ENCODE measurements at places on chromosomes 2 and 18.

GRCh38 chr2:107376909-107377308 is 449.8 kb upstream of the RGPD4 start:
- DNase-seq: no peak

GRCh38 chr18:44467718-44468117 is 213.0 kb upstream of the SETBP1 start:
- DNase-seq: no peak

- DNase-seq: no peak
Measured at GRCh38 chr2:144030791-144031190, 489.1 kb downstream of the ZEB2 start.

DNA sequence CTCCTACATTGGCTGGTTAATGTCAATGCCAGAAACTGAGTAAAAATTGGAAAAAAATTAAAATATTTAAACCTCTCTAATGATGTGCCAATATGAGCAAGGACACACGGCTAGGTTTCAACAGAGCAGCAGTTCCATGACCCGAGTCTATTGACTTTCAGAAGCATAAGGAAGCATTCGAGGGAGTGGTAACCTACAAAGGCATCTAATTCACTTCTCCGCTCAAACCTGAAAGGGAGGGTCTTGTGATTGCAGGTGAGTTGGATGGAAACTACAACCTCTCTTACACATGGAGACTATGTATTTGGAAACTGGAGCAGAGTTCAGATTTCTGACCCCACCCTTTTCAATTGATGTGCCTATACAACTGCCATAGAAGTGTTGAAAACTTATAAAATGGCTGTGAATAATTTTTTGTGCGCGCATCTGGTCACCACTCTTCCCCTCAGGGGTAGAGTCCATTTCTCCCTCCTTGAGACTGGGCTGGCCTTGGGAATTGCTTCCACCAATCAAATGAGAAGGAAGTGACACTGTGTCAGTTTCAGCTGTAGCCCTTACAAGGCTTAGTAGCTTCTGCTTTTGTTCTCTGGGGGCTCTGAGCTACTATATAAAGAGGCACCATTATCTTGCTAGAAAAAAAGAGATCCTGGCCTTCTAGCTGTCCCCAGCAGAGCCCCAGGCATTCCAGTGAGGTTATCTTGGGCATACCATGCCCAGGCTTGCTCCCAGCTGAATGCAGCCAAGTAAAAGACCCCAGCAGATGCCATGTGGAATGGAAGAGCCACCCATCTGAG is 278.0 kb downstream of the EPHA4 start:
- DNase-seq: no peak

- DNase-seq: no peak
Measured at GRCh38 chr2:15811367-15811766, 129.0 kb upstream of the MYCN start.

DNA sequence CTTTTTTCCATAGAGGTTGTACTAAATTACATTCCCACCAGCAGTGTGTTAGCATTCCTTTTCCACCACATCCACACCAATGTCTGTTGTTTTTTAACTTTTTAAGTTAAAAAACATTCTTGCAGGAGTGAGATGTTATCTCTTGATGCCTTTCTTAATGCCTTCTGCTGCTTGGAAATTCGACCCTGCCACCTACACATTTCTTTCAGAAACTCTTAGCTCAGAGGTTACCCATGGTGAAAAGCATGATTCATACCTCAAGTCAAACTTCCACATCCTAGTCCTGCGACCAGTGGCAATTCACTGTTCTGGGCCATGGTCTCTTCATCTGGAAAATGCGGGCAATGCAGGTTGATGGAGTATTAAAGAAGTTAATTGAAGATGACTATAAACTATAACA is 12.7 kb upstream of the HNMT start:
- no peak for DNase-seq

DNA sequence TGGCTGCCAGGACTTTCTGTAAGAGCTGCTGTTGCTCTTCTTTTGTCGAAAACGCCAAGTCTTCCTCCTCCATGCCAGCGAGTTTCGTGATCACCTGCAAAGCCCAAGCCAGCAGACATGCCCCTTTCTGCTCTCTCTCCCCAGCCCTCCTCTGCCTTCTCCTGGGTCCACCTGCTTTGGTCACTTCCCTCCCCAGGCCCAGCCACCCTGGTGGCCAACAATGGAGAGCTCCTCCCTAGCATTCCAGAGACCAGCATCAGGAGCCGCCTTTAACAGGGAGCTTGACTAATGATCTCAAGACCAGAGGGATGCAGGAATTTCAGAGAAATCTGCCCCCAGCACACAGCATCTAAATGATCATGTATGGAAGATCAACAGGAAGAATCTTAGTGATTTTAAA is 34.6 kb downstream of the ERCC3 start:
- DNase-seq: no peak

GRCh38 chr2:68387408-68388350 is 22.6 kb downstream of the PLEK start:
- peak; percentile 18 for DNase-seq

- no peak for DNase-seq
Measured at GRCh38 chr2:1854729-1855547, 110.6 kb upstream of the PXDN start.

DNA sequence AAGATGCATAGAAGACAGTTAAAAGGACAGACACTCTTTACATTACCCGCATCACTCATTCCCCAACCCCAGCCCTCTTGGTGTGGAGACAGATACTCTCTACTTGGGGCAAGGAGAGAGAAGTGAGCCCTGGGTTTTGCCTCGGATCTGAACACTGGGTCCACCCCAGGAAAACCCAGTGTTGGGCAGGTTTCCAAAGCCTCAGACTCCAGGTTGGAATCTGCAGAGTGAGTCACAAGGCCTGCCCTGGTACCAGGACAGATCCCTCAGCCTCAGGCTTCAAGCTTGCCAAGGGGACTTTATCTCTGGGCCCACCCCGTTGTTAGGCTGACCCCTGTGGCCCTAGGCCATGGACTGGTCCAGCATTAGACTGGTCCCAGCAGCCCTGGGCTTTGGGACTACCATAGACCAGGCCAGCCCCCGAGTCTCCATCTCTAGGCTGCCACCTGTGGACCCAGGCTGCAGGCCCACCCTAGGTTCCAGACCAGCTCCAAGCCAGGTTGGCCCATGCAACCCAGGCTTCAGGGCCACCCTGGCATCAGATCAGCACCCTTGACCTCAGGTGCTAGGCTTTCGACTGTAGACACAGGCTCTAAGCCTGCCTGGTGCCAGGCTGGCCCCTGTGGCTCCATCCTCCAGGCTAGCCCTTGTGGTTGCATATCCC is 112.8 kb downstream of the GULP1 start:
- no peak for DNase-seq

DNA sequence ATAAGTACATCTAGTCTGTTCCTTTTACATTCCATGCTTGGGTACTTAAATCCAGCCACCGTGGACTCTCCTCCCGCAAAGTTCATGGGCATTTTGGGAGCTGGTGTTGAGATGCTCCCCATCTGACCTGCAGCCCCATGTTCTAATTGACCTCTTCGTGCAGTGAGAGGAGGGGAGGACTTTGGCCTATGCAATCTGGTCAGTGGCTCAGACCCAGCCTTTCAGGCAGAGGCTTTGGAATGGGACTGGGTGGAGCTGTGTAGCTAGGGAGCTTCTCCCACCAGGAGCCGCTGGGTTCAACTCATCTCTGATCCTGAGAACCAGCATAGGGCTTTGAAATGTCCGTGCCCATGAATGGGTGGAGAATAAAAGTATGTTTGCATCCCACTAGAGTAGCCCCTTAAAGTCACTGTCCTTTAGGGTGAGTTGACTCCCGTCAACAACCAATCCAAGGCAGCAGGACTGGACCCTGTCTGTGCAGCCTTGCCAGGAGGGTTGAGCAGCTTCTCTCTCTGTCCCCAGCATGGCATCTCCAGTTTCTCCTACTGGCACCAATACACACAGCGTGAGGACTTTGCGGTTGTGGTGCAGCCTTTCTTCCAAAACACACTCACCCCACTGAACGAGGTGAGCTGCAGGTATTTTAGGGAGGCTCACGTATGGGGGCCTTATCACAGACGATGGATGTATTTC is 120.0 kb upstream of the PPP1CB start:
- no peak for DNase-seq

DNA sequence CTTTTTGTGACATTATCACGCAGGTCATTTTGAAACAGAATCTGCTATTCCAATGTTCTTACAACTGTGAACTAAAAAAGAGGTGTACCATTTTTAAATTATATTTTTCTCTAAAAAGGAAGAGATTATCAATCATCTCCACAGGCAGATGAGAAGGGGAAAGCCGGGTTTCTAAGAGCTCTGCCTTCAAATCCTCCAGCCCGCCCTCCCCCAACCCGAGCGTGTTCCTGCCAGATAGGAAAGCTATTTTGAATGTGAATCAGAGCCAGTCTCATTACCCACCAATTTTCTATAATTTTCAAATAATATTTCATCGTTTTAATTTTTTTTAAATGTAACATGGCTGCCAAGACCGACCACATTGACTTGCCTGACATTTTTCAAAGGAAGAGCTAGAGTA is 65.9 kb downstream of the KCNF1 start:
- DNase-seq: no peak

DNA sequence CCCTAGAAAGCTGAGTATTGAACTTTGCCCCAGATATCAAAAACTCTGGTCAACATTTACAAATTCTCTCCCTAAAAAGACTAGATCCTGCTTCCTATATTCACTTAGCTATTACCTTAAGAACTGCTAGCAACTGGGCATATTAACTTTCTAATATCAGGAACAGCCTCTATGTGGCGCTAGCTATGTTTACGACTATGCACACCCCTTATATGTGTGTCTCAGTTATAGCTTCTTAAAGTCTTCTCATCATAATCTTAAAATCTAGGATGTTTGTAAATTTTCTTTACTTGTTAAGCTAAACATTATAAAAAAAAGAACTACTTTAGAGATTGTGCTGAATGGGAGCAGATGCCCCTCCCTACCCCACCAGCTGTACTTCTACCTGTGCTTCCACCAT is 1.7 kb upstream of the STAMBP start:
- DNase-seq: no peak

GRCh38 chr2:66441581-66442320 is 6.8 kb downstream of the MEIS1 start:
- DNase-seq: no peak

DNA sequence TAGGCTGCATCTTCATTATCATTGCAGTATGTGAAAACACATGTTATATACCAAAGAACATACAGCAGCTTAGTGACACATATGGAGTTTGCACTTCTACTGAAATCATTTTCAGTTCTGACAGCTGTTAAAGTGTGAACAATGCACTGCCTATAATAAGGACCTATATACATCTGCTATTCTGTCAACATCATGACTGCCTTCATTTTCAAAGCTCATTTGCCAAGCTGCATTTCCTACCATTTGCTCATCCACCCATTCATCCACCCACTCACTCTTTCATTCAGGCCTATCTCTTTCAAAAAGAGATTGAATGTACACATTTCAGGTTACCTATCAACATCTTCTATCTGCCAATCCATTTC is 81.7 kb upstream of the STK17B start:
- DNase-seq: no peak

DNA sequence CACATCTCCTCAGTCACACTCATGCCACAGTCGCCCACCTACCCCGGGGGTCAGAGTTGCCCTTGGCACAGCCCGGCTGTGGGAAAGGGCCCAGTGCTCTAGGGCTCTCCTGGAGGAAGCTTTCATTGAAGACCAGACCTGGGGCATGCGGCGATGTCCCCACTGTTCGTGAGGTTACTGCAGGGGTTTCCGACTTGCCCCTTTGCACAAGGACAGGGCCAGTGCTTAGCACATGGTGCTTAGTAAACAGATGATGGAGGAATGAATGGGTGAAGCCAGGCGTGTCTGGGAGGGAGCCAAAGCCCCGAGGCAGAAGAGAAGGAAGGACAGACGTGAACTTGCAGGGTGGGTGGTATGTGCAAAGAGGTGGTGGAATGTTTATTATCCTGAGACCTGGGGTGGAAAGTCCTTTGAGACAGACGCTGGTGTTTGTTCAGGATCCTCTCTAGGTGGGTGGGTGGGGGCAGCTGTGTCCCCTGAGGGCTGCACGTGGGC is 205.9 kb upstream of the ARL4C start:
- no peak for DNase-seq

DNA sequence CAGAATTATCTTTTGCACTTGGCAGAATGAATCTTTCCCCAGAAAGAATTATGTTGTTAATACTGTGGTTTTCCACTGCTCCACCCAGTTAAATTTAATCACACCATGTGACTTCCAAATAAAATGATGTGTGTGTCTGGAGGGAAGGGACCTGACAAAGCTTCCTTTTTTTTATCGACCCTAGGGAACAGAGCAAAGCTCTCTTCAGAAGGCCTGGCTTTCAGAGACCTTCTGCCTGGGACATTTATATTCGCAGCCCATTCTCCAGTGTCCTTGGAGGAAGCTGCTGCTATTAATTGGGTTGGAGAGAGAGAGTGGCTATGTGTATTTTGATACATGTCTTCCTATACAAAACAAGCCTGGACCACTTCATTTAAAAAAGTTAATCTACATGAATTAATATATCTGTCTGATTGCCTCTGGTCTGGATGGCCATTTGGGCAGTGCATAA is 233.7 kb downstream of the PRKCE start:
- DNase-seq: no peak

GRCh38 chr2:186570604-186571003 is 19.3 kb upstream of the ITGAV start:
- no peak for DNase-seq

GRCh38 chr2:40431600-40431955 is 20.3 kb downstream of the SLC8A1 start:
- no peak for DNase-seq

All from CD8-positive, alpha-beta memory T cell (primary cell).